Stimulated activated CD4-positive, alpha-beta T cell treated with anti-CD3 and anti-CD28 coated beads, Interleukin-15, amount 100 ng/mL, for 1 hour (primary cell): ENCODE measurements at places on chromosomes 11 and 22.

GRCh38 chr22:27075028-27075678 is 417.8 kb downstream of the MIAT start:
- no peak for DNase-seq

GRCh38 chr11:71499125-71499524 is 27.9 kb upstream of the KRTAP5-7 start:
- no peak for DNase-seq

DNA sequence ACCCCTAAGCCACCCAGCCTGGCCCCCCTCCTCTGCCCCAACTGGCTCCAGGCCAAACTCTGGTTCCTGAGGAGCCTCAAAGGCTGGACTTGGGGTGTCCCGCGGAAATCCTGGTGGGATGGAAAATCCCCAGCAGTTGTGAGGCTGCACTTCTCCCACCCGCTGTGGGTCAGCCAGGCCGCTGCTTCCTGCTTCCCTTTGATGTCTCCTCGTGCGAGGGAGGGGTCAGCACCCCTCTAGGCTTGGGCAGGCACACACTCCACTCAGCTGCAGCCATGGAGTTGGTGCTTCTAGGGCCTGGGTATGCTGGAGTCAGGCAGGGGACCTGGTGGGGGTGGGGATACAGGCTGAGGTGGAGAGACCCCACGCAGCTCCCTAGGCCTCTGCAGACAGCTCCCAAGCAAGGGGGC is 12.0 kb downstream of the KCNQ1OT1 start:
- no peak for DNase-seq

DNA sequence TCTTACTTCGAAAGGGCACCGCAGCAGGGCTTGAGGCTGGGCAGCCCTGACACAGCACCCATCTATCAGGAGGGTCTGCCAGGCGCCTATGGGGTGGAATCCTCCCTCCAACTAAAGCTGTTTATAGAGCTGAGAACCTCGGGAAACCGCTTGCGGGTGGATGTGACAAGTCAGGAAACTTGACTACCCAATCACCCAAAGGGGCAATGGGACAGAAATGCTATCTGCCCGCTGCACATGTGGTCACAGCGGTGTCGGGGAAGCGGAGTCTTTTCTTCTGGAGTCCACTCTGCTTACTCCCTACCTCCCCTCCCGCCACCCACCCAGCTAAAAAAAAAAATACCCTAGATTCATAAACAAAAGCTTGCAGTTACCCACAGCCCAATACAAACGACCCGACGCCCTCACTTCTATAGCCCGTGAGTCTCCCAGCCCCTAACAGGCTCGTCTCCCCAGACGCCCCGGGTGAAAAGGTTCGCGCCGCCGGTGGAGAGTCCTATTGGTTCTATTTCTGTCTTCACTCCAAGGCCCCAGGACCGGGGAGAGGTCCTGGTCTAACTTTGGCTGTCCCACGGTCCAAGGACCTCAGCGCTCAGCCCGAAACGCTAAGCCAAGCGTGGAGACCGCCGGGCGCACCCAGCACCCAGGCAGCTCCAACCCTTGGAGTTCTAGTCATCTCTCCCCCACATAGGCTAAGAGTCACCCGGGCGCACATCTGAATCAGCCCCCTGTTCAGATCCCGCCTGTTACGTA is 1.4 kb downstream of the TRPC6 start:
- DNase-seq, result no peak

- DNase-seq, result no peak
Measured at GRCh38 chr11:96260067-96260511, 82.9 kb downstream of the MAML2 start.

DNA sequence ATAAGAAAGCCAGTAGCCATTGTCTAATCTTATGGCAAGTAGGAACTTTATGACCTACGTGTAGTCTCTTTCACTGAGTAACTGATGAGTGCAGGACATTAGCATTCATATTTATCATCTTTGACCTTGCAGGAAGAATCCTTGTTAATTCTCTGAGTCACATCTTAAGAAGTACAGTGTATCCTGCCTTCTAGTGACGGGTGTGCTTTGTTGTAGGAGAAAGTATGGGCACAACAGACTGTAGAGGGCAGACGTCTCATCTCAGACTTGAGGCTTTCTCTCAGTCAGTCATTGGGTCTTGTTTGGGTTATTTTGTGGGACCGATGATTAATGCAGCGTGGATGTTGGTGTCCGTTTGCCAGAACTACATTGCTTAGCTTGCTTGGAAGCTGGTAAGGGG is 6.8 kb downstream of the RNF214 start:
- DNase-seq, result no peak

- DNase-seq, result no peak
Measured at GRCh38 chr11:86803136-86804045, 3.0 kb downstream of the PRSS23 start.

DNA sequence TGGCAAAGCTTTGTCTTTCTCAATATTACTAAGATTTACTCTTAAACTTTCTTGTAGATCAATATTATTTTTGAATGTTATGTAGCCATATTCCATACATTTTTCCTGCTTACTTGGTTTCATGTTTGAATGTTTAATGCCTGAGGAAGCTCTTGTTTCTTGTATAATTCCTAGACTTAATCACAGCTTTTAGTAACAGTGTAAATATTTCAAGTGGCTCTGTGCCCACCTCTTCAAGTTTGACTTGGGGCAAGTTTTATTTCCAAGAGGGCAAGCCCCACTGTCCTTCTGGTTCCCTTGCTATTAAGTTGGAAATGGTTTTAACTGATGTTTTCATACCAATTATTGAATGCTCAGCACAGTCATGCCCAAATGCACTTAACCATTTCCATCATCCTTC is 1004.1 kb downstream of the OPCML start:
- DNase-seq, result no peak

DNA sequence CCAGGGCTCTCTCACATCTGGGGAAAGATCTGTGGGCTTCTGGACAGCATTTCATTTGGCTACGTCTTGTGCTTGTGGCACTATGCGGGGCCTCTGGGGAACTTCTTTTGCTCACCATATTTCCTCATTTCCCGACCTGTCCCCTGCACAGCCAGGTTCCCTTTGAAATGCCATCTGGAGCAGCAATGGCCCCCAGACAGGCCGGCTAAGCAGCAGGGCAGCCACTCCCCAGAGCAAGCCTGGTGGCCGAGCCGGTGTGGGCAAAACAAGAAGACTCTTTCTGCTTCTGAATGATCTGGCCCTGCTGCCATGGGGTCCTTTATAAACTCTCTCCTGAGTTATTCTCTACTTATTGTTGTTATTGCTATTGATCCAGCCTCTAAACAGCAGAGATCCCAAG is 190.7 kb upstream of the NECTIN1 start:
- no peak for DNase-seq

GRCh38 chr11:6538945-6539344 is 41.9 kb downstream of the DNHD1 start:
- DNase-seq, result no peak

DNA sequence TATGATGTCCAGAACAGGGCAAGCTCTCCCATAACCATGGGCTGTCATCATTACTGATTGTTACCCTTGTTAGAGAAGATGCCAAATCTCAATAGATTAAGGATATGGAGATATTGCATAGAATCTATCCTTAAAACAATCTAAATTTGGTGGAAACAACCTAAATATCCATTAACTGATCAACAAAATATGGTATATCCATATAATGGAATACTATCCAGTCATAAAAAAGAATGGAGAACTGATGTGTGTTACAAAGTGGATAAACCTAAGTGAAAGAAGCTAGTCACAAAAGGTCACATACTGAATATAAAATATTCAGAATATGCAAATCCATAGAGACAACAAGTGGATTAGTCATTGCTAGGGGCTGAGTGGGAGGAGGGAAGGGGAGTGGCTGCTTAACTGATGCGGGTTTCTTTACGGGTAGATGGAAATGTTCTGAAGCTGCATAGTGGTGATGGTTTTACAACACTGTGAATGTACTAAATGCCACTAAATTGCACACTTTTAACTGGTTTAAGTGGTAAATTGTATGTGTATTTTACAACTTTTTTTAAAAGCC is 36.1 kb upstream of the SMCO4 start:
- DNase-seq, result no peak

GRCh38 chr22:42025421-42025820 is 26.8 kb downstream of the WBP2NL start:
- DNase-seq, result no peak
